ENCODE measurements at places on chromosomes 2 and 18.

GRCh38 chr18:55280503-55280902, 307.5 kb downstream of the TCF4 start:
- DNase-seq: no peak

- DNase-seq: no peak
Measured at GRCh38 chr18:10558243-10558966, 32.6 kb downstream of the NAPG start.

GRCh38 chr2:86033751-86034692, 71.7 kb downstream of the POLR1A start:
- no peak for DNase-seq

- no peak for DNase-seq
Measured at GRCh38 chr2:42607101-42607637, 38.7 kb downstream of the MTA3 start.

GRCh38 chr2:47003641-47004427, 88.2 kb upstream of the MCFD2 start:
- DNase-seq: no peak

DNA sequence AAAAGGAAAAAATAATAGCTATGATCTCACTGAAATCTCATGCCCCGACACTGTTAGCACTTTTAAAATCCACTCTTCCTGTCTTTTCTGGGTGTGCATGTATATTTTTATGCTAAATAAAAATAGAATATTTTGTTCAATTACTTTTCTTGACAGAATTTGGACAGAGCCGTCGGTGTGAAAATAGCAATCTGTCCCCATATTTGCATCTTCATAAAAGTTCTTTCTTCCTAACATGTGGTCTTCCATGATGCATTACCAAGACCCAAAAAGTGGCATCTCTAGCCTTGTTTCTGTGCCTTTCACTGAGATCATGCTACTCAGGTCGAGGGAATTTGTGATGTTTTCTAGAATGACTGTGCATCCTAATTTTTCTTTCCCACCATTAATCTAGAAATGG, 298.8 kb upstream of the CCDC68 start:
- no peak for DNase-seq

DNA sequence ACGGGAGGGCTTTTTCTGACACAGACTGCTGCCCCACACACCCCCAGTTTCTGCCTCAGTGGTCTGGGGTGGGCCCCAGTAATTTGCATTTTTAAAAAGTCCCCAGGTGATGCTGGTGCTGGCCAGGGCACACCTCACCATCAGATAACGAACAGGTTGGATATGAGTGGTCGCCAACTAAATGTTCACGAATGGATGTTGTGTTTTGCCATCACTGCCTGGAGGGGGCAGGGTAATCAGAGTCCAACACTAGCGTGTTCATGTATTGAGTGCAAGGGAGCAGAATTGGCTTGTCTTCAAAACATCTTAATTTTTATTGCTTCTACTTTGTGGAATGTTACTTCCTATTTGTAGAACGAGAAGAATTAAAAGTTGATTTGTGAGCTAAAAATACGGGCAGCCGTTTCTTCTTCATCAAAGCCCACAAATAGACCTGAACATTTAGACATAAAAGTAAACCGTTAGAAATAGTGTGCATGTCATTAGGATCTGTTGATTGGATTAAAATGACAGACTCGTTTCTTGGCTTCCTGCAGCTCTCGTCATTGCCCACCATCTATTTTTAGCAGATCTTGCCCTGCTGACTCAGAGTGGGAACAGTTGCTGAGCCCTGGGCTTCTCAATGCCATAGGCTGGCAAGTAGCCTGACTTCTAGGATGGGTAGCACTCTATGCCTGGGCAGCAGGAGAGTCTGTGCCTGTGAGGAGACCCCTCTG, 45.2 kb downstream of the NCK2 start:
- no peak for DNase-seq

DNA sequence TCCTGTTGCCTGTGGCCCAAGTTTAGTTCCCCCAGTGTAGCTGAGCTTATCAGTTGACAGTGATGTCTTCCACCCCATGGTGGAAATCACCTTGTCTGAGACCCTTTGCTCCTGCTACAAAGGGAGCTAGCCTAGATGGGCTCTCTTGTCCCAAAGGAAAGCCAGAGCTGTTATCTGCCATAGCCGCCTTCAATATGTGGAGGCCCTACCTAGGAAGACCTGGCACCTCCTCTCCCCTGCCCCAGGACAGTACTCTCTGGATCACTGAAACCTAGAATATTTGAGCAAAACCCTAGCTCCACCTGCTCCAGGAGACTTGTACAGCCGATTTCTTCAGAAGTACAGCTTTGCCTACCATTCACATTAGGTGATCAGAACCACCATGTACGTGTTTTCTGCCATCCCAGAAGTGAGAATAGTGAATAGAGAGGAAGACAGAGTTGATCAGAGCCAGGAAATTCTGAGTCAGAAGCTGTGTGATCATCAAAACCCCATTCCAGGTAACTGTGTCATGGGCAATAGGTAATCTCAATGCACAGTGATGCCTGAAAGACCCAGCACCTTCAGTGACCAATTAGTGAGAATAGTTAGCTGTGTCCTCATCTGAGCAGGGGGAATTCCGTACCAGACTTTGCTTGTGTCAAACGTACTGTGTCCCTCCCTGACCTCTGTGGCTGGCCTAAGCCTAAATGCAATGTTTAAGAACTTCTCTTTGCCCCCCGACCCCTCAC, 138.4 kb upstream of the ALPP start:
- no peak for DNase-seq

Data from NCI-H187 treated with DMSO at 0.1 percent for 48 hours (cell line).